Activated CD4-positive, CD25-positive, alpha-beta regulatory T cell treated with anti-CD3 and anti-CD28 coated beads, Interleukin-2, amount 50 U/mL, for 16 hours (primary cell): ENCODE measurements at places on chromosomes 12 and 14.

DNA sequence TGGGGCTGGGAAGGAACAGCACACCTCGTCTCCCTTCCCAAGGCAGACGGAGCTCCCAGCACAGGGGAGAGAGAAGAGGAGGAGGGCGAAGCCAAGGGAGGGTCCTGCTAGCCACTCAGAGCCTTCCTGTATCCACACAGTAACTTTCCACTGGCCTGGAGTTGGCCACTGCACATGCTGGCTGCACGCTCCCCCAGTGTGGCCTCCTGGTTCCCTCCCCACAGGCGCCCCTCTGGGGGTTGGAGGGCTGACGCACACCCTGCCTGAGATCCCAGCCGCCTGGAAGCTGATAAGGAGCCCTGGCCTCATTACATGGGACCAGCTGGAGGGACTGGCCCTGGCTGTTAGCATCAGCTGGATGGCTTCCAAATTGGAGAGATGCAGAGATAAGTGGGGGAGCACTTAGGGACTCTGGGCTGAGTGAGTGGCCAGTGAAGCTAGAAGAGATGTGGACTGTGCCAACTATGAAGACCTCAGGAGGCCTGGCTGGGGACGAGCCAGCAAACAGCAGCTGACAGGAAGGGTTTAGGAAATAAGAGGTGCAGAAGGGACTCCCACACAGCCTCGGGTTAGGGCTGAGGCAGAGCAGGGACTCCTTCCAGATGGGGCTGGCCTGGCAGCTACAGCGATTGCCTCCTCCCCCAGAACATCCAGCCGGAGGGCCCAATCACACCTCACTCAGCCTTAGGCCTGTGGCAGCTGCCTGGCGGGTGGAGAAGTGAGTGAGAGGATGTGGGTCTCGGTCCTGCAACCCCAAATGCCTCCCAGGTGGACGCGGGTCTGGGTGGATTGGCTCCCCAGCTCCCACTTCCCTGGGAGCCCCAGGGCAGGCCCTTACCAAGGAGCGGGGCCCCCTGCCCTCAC, 26.3 kb upstream of the BCDIN3D start:
- no peak for DNase-seq

- DNase-seq, result no peak
Measured at GRCh38 chr14:68060198-68060597, 240.6 kb downstream of the RAD51B start.

- no peak for DNase-seq
Measured at GRCh38 chr12:118553856-118554504, 177.6 kb downstream of the SUDS3 start.

DNA sequence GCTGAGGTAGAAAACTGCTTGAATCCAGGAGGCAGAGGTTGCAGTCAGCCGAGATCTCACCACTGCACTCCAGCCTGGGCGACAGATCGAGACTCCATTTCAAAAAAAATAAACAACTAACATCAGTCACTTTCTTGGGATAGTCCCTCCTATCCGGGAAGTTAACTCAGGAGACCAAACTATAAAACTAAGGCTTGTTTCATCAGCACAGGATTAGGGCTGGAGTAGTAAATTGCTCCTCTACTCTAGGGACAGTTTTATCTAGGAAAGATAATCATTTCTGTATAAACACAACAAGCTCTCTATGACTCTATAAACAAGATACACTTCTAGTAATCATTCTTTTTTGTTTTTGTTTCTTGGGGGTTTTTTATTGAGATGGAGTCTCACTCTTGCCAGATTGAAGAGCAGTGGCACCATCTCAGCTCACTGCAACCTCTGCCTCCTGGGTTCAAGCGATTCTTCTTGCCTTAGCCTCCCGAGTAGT, 11.7 kb downstream of the RPS26 start:
- DNase-seq, result no peak

GRCh38 chr12:98637068-98637467, 7.5 kb downstream of the IKBIP start:
- DNase-seq, result no peak
